Frontal cortex (tissue), 4 donors: ENCODE measurements at places on chromosomes 3 and 15. TPM values are rescaled to one million over a fixed set of nuclear protein-coding genes. Genes with fewer than 3 reads are reported as not detected.
A peak's percentile ranks its signal among the peaks of the same experiment; 100 is the strongest.

- DNase-seq, result no peak
Observed at GRCh38 chr3:178205740-178206139, 330.5 kb upstream of the KCNMB2 start.

DNA sequence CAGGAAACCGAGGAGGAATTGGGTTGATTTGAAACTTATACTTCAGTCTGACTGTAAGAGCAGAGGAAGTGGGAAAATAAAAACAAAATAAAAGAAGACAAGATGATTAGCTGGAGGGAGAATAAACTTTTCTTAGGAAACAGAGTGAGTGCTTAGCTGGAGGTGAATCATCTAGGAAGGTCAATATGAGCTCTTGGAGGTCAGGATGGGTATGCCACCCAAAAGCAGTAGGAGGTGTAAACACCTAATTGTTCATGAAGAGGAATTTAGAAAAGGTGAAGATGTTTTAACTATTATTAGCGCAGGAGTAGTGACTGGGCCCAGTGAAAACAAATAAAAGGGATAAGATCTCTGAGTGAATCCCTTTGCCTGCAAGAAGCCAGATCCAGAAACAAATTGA lies 39.9 kb upstream of the ARL14 start:
- no peak for DNase-seq

NR2E3 gene
- not detected for total RNA-seq

- no peak for DNase-seq
Observed at GRCh38 chr3:108036984-108037741, 53.7 kb downstream of the CD47 start.

CFAP91 gene
- 7.7 TPM for total RNA-seq

DNA sequence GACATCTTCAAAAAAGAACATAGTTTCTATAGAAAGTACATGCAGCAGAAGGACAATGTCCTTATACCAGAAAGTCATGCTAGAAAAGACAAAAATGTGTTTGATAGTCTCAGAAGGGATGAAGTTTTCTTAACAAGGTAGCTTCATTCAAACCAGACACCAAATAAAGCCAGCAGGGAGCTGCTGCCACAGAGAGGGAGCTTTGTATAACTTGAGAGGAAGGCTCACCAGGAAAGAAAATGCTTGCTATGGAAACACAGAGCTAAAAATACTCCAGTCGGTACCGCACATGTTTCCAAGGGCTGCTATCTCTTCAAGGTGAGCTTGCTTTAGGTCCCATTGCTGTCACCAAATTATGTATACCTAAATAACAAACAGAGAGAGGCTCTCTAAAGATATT lies 1074.8 kb upstream of the ALCAM start:
- DNase-seq, result no peak

LSMEM2 gene
- total RNA-seq, result 0.82 TPM

- DNase-seq, result no peak
Observed at GRCh38 chr3:185737020-185737419, 87.8 kb downstream of the IGF2BP2 start.

- DNase-seq, result no peak
Observed at GRCh38 chr3:81931265-81932251, 170.1 kb upstream of the GBE1 start.

- DNase-seq, result no peak
Observed at GRCh38 chr15:26232691-26233090, 369.6 kb upstream of the ATP10A start.

DNA sequence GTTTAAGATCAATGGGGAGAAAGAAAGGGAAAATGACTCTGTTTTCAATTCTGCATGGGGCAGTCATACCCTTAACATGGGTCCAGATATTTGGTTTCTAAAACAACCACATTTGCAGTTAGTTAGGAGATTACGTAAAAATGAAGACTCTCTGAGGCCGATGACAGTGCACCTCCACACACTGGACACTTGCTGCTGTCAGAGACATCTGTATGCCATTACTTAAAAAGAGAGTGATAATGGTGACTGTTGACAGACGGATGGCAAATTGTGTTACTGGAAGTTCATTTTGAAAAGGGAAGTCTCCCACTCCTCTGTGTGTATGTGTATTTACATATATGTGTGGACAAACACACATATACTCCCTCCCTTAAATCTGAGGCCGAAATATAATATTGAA lies 304.5 kb upstream of the SEMA6D start:
- no peak for DNase-seq

SAMMSON gene
- total RNA-seq, result not detected

DNA sequence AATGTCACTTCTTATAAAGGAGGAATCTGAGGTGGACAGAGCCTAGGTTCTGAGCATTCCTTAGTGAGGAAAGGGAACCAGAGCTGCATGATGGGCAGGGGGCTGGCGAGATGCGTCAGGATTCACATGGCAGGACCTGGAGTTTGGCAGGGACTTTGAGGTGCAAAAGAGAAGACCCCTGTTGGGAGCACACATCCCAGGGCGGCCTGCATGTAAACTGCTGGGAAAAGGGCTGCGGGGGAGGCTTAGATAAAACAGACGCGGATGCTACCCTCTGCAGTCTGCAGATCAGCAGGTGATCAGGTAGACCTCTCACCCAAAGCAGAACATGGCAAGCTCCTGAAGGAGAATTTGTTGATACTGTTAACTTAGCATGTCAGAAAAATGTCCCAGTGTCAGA lies 168.4 kb downstream of the VGLL4 start:
- no peak for DNase-seq

CCR4 gene
- total RNA-seq, result under 0.01 TPM

- DNase-seq, result no peak
Observed at GRCh38 chr3:135084976-135085375, 289.9 kb downstream of the EPHB1 start.

DNA sequence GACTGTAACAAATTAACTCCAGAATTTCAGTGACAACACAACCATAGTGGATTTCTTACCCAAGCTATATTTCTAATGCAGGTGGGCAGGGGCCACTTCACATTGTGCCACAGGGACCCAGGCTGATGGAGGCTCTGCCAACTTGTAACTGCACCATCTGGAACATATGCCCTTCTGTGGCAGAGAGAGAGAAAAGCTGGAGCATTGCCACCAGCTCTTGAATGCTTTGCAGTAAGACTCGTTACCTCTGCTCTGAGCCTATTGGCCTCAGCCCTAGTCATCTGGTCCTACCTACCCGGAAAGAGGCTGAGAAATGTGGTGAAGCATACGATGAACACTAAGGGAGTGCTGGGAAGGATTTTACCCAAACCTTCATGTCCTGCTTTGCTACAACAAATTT lies 587.1 kb downstream of the ZNF385D start:
- no peak for DNase-seq

PLA2G4D gene
- total RNA-seq, result under 0.01 TPM

GRCh38 chr3:4994823-4995499 lies 15.7 kb downstream of the BHLHE40 start:
- no peak for DNase-seq

DNA sequence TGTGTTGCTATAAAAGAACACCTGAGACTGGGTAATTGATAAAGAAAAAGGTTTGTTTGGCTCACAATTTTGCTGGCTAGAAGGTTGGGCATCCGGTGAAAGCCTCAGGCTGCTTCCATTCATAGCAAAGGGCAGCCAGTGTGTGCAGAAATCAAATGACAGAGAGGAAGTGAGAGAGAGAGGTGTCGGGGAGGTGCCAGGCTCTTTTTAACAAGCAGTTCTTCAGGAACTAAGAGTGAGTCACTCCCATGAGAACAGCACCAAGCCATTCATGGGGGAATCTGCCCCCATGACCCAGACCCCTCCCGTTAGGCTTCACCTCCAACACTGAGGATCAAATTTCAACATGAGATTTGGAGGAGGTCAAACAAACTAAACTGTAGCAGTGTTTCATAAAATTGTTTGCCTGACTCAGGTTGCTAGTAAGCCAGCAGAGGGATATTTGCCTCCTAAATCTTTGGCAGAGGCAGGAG lies 4.5 kb upstream of the PARP15 start:
- DNase-seq, result no peak

DNA sequence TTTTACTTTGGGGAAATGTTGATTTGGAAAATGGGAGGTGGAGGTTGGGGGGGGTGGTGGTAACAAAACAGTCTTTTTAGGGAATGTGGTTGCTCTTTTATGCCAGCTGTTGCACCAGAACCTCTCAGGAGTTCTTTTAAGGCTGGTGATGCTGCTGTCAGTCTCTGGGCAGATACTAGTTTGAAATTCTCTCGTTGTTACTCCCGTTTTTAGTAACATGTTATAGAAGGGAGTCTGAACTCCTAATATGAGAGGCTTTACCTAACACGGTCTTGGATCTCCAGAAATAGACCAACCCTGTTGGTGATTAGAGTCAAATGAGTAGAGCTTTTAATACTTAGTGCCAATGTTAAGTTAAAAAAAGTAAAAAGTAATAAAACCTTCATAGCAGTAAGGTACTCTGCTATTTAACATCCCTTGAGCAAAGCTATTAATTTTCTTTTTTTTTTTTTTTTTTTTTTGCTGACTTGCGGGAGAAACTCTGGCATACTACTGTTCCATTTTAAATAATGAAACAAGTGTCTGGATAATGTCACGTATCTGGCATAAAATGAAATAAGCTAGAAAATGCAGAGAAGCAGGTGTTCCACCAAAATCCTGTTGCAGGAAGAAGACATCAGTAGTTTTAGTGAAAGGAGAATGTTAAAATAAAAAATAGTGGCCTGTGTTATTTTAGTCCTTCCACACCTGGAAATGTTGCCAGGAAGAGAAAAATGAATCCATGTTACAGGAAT lies 156.7 kb downstream of the CACNA1D start:
- no peak for DNase-seq

DNA sequence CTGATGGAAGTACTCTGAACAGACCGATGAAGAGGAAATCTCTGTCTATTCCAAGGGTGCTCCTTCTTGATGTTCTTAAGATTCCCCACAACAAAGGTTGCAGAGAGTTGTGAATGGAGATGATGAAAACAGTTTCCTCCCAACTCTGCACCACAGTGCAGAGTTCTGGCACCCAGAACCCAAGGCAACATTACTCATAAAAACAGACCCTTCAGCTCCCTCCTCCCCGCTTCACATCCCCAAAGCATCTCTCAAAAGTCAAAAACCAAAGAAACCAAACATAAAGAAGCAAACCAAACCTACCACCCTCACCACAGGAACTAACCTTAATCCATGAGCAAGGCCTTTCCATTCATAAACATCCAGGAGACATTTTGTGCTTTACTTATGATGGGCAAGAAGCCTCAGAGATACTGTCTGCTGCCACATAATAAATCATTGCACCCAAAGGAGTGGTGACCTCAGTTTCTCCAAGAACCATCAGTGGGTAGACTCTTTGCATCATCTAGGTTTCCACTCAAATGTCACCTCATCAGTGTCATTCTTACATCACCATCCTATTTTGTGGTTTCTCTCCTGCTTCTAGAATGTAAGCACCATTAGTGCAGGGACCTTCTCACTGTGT lies 13.2 kb downstream of the PCOLCE2 start:
- no peak for DNase-seq

- DNase-seq, result no peak
Observed at GRCh38 chr3:14324224-14324944, 78.0 kb upstream of the SLC6A6 start.

C3orf49 gene
- total RNA-seq, result not detected

CCR8 gene
- not detected for total RNA-seq

- DNase-seq, result no peak
Observed at GRCh38 chr15:100559330-100559729, 30.6 kb upstream of the CERS3 start.

TNFSF10 gene
- total RNA-seq, result 2.9 TPM

DNA sequence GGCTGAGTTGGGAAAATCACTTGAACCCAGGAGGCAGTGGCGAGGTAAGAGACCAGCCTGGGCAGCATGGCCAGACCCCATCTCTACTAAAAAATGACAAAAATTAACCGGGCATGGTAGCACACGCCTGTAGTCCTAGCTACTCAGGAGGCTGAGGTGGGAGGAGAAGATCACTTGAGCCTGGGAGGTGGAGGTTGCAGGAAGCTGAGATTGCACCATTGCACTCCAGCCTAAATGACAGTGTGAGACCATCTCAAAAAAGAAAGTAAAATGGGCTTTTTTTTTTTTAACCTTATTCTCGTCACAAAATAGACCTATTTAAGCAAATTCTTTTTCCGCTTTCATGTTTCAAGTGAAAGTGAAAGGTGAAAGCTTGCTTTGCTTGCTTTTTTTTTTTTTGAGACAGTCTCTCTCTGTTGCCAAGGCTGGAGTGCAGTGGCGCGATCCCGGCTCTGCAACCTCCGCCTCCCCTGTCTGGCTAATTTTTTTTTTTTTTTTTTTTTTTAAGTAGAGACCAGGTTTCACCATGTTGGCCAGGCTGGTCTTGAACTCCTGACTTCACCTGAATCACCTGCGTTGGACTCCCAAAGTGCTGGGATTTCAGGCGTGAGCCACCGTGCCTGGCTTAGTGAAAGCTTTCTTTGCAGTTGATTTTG lies 3.6 kb downstream of the PDIA3 start:
- DNase-seq, result no peak

DNA sequence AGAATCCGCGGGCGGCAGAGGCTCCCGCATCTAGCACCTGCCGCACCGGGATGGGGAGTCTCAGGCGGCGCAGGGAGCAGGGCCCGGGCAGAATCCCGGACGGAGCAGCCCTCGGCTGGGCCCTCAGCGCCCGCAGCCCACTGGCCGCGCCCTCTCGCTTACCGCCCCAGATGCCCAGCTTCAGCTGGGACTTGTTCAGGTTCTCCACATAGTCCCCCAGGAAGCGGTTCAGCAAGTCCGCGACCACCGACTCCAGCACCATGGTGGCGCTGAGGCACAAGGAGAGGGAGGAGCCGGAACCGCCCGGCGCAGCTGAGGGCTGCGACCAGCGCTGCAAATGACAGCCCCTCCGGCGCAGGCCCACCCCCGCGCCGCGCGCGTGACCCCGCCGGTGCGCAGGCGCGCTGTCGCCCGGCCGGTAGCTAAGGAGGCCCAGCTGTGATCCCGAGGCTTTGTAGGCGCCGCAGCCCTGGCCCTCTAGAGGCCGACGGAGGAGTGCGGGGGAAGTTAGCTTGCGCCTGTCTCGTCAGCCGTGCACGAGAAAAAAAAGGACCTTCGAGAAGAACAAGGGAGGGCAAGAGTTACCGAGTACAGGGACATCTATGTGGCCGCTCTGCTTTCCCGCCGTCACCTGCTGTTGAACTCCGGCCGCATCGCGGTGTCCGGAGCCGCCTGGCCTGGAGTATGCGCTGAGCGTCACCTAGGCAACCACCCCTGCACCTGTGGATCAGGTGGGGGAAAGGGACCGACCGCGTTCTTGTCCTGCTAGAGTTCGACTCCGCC lies at the start of gene VPS13C:
TSS of gene VPS13C (minus strand) at position 335 of the 783 bp plus-strand sequence. CDS start at position 262, 73 bp downstream.
- peak; percentile 91 for DNase-seq

- DNase-seq, result no peak
Observed at GRCh38 chr3:5357089-5357488, 169.6 kb downstream of the EDEM1 start.

C3orf22 gene
- total RNA-seq, result not detected

GRCh38 chr15:87910301-87910700 lies 346.2 kb downstream of the NTRK3 start:
- DNase-seq, result no peak

TSPAN3 gene
- total RNA-seq, result 229 TPM
